ENCODE measurements at places on chromosomes 4 and X.

DNA sequence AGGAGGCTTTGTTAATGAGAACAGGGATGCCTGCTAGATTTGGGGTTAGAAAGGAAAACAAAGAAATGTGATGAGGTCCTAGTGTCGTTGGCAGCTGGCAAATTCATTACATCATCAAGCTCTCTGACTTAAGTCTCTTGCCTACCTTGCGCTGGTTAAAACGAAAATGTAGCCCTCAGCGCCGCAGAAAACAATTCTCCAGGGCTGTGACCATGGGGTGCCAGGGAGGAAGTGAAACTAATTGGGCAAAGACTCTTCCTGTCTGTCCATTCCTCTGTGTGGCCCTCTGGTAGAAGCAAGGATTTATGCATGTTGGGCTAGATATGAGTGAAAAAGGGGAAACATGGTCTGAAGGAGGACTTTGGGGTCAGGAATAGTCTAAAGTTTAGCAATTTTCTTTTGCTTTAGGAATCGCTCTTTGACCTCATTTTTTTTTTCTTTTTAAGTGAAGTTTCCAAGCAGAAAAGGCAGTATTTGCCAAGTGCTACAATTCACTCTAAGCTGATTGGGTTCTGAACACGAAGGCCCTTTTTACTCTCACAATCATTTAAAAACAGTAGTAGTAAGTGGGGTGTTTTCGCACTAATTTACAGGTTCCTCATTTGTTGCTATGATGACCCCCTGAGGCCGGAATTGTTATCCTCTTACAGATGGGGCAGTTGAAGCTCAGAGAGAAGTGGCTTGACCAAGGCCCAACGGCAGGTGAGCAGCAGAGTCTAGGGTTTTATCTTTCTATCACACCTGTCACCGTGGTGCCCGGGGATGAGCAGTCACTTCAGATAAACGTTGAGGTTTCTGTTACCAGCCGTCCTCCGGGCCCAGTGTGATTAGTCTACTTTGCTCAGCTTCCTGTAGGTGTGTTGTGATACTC is 27.3 kb upstream of the CHRNA9 start:
- H3K27ac ChIP-seq = peak overlapping the region; percentile 81
- no peak overlapping the region for H3K4me3 ChIP-seq
- H3K4me1 ChIP-seq = peaks cover 10% of the 10 kb centered on the region
- DNase-seq = peak; percentile 43
- H3K27me3 ChIP-seq = no peaks in the 10 kb centered on the region

DNA sequence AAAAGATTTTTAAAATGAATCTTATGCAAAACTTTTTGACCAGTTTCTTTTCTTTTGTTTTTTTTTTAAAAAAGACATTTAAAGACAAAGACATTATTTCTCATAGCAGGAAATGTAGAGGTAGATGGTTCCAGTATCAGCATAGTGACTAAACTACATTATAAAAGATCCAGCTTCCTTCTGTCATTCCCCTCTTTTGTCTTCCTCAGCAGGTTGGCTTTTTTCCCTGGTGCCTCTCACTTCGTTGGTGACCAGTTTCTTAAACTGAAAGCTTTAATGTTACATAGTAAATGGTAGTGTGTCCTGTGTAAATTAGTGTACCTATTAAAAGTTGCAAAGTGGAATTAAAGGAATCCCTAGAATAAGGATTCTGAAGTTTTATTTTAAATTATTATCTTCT is 36.1 kb downstream of the DCK start:
- no peaks in the 10 kb centered on the region for H3K4me1 ChIP-seq
- H3K36me3 ChIP-seq = peaks cover 33% of the 10 kb centered on the region
- no peak overlapping the region for H3K4me3 ChIP-seq

- no peaks in the 10 kb centered on the region for H3K36me3 ChIP-seq
- no peaks in the 10 kb centered on the region for H3K4me1 ChIP-seq
- no peak for DNase-seq
- H3K4me3 ChIP-seq = no peak overlapping the region
- no peak overlapping the region for H3K27ac ChIP-seq
These were observed 24.3 kb downstream of the KLHL8 start for GRCh38 chr4:87196146-87196545.

DNA sequence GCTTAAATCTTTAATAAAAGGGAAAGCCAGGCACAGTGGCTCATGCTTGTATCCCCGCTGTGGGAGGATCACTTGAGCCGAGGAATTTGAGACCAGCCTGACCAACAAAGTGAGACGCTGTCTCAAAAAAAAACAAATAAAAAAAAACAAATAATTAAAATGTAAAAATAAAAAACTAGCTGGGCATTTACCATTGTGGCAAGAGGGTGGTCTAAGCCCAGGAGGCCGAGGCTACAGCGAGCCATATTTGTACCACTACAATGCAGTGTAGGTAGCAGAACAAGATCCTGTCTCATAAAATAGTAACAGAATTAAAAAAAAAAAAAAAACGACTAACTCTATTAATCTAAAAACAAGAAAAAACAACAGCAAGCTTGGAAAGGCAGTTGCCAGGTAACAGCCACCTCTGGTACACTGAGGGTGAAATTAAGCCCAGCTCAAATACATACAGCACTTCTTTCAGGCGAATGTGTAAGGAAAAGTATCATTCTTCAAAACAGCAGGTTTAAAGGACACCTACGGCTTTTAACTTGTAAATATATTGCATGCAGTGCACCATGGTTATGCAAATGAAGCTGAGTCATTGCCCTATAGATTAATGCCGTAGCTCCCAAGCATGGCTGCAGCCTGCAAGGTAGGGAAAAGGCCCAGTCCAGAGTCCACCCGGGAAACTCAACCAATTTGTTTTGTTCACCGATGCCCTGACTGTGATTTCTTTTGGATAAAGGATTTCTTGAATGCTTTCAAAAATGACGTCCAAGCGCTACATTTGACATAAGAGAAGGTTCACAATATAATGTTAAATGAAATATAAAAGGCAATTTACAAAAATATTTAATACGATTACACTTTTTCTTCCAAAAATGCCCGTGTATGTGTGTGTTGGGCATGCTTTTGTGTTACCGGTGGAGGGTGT is 14.5 kb upstream of the TXLNG start:
- H3K27ac ChIP-seq = peak overlapping the region; percentile 98
- peak overlapping the region; percentile 39 for H3K4me3 ChIP-seq
- H3K27me3 ChIP-seq = no peaks in the 10 kb centered on the region
- peak; percentile 83 for DNase-seq
- H3K4me1 ChIP-seq = peaks cover 5% of the 10 kb centered on the region
- H3K36me3 ChIP-seq = peaks cover 21% of the 10 kb centered on the region

DNA sequence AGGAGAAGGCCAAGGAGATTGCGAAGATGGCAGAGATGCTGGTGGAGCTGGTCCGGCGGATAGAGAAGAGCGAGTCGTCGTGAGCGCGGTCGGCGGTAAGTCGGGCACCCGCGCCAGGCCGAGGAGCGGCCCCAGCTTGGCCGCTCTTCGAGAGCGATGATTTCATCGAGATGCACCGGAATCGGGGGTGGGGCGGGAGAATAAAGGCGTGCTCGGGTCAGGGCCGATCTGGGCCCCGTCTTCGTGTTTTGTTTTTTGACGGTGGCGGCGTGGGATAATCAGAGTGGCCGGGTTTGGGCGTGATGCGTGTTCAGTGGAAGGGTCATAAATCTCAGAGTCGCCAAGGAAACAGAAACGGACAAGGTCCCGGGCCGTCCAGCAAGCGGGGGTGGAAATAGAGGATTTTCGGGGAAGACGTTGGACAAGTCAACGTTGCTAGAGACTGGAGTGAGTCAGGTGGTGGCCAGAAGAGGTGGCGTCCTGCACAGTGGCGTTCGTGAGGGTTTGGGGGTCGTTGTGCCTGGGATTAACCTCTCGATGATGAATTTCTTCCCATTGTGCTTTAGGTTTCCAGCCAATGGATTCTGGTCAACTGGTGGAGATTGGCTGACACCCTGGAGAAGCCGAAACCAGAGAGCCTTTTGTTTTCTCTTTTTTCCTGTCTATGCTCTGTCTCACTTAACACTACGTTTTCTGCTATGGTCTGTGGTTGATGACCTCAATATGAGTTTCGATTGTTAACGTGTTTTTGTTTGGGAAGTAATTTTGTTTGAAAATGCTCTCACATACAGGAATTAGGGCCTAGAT is 882 bp downstream of the MRFAP1 start:
- no peaks in the 10 kb centered on the region for H3K4me1 ChIP-seq
- peaks cover 26% of the 10 kb centered on the region for H3K36me3 ChIP-seq
- no peak for DNase-seq
- peak overlapping the region; percentile 51 for H3K27ac ChIP-seq
- H3K4me3 ChIP-seq = peak overlapping the region; percentile 100

- H3K27ac ChIP-seq = no peak overlapping the region
- H3K27me3 ChIP-seq = no peaks in the 10 kb centered on the region
- H3K36me3 ChIP-seq = peaks cover 88% of the 10 kb centered on the region
- no peak for DNase-seq
These were observed 56.9 kb downstream of the PCGF3 start for GRCh38 chr4:762211-763190.

DNA sequence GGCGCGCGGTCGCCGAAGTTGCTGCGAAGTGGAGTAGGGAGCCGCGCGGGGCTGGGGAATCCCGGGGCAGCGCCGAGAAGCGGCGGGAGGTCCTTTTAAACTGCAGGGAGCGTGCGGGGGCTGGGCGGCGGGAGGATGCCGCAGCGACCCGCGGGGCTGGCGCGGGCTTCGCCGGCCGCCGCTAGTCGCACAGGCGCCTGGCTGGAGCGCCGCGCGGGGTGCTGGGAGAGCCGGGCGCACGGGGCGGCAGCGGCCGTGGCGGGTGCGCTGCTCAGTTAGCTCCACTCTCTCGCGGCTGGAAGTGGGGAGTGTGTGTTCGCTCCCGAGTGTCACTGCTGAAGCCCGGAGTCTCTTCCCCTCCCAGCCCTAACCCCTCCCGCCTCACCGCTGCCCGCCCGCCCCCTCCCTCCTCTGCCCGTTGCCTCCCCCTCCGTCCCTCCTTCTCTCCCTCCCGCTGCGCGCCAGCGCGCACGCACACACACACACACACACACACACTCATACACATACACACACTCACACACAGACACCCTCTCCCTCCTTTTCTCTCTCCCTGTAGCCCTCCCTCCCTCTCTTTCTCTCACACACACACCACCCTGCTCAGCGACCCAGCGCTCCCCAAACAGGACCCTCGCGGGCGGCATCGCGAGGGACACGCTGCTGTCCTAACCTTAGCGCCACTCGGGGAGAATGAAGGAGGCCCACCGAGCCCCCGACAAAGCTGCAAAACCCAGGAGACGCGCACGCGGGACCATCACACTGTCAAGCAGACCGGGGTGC is at the start of gene NDNF:
NDNF (minus strand) TSS at position 312 of the 780 bp plus-strand sequence. CDS start 26,698 bp downstream, outside the sequence.
- peaks cover 4% of the 10 kb centered on the region for H3K27me3 ChIP-seq
- H3K36me3 ChIP-seq = no peaks in the 10 kb centered on the region
- H3K4me3 ChIP-seq = peak within 1 kb of the TSS; percentile 78
- H3K27ac ChIP-seq = no peak within 1 kb of the TSS
- peak; percentile 47 for DNase-seq
- H3K4me1 ChIP-seq = peaks cover 7% of the 10 kb centered on the region

DNA sequence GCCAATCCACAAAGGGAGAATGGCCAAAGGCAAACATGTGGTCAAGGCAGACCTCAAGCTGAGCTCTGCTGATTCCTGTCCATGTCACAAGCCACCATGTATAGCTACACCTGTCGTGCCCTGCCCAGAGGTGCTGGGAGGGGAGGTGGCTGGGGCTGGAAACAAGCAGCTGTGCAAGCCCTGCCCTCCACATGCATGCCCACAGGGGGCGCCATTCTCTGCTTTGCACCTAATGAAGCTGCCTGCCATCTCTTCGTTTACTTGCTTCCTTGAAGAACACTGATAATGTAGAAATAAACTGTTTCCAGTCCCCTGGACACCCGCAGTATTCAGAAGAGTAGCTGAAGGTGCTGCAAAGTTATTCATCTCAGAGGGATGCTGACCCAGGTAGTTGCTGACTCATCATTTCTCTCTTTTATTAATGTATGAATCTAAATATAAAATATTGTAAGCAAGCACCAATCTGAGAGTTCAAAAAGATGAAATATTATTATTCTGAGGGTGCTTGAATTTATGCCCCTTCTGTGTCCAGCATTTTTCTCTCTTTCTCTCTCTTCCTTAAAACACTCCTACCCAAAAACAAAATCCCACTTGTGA is 278.6 kb downstream of the ADGRA3 start:
- no peak overlapping the region for H3K4me3 ChIP-seq
- no peaks in the 10 kb centered on the region for H3K27me3 ChIP-seq
- H3K27ac ChIP-seq = no peak overlapping the region
- peak; percentile 86 for DNase-seq

GRCh38 chr4:89427782-89428181 is 120.2 kb upstream of the GPRIN3 start:
- no peak overlapping the region for H3K4me3 ChIP-seq
- no peak overlapping the region for H3K27ac ChIP-seq
- H3K4me1 ChIP-seq = no peaks in the 10 kb centered on the region
- H3K27me3 ChIP-seq = no peaks in the 10 kb centered on the region
- DNase-seq = no peak
- H3K36me3 ChIP-seq = no peaks in the 10 kb centered on the region

DNA sequence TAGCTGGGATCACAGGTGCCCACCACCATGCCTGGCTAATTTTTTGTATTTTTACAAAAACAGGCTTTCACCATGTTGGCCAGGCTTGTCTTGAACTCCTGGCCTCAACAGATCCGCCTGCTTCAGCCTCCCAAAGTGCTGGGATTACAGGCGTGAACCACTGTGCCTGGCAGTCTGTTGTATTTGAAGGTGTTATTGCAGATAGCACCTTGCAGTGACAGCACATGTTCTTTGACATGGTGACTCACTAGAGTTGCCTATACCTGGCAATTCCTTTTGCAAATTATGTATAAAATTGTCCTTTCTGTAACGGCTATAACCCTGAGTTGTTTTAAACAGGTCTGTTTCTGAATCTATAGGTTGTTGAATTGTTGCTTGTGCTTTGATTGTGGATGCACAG is 7.9 kb downstream of the OGT start:
- no peak for DNase-seq
- no peaks in the 10 kb centered on the region for H3K27me3 ChIP-seq
- H3K36me3 ChIP-seq = peaks cover 55% of the 10 kb centered on the region
- no peaks in the 10 kb centered on the region for H3K4me1 ChIP-seq
- H3K27ac ChIP-seq = no peak overlapping the region

DNA sequence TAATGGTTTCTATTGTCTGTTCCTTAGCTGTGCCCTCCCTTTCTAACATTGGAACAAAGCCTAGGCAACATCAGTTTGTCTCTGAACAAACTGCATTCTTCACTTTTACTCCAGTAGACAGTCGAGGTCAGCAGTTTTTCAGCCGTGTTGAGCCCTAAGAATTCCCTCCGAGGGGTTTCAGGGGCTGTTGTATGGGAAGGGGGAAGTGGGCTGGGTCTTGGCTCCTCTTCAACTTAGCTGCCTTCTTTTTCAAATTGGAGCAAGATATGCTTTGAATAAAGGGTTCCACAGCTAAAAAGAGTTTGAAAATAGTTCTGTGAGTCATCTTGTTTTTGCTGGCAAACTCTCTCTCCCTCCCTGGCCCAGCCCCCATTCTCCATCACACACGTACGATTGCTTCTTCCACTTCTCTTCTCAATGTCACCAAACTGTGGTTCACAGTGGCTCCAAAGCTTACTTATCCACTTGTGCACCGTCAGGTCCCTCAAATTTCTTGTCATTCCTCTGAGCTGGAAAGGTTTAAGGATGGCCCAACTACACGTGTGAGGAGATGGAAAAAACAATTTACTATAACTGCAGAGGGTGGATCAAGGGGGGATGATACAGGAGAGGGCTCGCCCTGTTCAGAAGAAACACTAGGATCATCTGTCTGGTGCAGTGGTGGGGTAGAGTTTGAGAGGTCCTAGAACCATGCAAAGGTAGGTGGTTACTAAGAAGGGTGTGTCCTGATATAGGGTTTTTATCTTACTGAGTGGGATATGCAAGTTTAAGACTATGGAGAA is 9.2 kb upstream of the MAML3 start:
- no peaks in the 10 kb centered on the region for H3K36me3 ChIP-seq
- DNase-seq = no peak
- no peak overlapping the region for H3K4me3 ChIP-seq
- H3K27ac ChIP-seq = no peak overlapping the region
- H3K4me1 ChIP-seq = no peaks in the 10 kb centered on the region

All from H9 (cell line).